ENCODE measurements at places on chromosomes 12 and 14.

- peak; percentile 95 for DNase-seq
Observed at GRCh38 chr12:6778574-6779550, 6.5 kb downstream of the LAG3 start.

GRCh38 chr12:82057770-82058169, 298.6 kb upstream of the PPFIA2 start:
- DNase-seq: no peak

- no peak for DNase-seq
Observed at GRCh38 chr14:43937001-43937400, 570.1 kb downstream of the FSCB start.

DNA sequence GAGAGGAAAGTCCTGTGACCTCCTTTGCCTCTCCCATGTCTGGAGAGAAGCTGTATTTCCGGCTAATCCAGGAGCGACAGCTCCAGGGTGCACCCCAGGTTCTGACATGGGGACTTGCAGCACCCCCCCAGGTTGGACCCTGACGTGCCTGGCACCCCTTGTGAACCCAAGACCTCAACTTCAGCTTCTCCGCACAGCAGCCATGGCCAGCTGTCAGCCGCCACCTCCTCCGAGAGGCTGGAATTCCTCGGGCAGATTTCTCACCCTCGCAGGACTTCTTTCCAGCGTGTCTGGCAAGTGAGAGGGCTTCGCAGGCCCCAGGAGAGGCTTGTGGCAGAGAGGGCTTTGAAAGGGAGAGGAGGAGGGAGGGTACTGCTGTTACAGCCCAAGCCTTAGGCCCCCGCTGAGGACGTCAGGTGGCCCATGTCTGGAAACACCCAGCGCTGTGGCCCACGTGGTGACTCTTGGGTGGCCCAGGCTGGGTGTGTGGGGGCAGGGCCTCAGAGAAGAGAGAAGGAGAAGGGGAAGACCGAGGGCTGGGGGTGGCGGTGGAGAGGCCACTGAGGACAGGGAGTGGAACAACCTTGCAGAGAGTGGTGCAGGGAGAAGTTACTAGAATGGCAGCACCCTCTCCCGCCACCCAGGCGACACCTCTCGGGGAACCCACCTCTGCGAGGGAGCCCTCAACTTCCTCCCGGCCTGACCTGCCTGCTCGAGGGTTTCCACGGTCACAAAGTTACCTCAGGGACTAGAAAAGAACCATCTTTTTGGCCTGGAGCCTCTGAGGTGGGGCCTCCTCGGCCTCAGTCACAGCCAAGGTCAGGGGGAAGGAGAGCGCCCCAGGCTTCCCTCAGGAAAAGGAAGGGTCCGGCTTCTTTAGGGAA, 11.7 kb upstream of the RPS6KL1 start:
- no peak for DNase-seq

- no peak for DNase-seq
Observed at GRCh38 chr12:49040364-49040855, 20.2 kb downstream of the KMT2D start.

GRCh38 chr12:52526511-52526951, 6.3 kb upstream of the KRT5 start:
- DNase-seq: no peak

- DNase-seq: no peak
Observed at GRCh38 chr12:54926246-54926645, 58.3 kb downstream of the TESPA1 start.

- DNase-seq: no peak
Observed at GRCh38 chr12:40614923-40615322, 77.3 kb upstream of the CNTN1 start.

DNA sequence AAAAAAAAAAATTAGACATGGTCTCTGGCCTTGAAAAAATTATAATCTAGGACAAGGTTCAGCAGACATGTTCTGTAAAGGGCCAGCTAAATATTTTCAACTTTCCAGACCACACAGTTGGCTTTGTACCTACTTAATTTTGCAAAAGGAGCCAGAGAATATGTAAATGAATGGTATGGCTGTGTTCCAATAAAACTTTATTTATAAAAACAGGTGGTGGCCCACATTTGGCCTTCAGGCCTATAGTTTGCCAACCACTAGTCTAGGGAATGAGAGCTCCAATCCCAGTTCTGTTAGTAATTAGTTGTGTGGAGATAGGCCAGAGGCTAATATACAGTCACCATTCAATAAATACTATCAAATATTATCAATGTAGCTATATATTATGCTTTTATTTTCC, 29.3 kb upstream of the PWP1 start:
- no peak for DNase-seq

DNA sequence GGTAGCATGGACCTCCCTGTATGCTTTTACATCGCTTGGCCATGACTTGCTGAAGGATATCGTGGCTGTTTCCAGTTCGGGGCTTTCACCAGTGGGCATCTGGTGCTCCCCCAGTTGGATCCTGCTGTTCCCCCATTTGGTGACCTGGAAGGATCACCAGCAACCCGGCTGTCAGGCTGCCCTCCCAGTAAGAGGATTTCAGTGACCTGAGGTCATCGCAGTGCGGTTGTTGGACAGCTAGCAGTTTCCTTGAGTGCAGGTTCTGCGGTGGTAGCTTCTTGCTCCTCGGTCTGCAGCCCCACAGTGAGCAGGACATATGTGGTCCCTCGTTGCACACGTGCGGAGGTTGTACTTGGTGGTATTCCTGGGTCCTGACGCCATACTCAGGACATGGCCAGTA, 58.7 kb downstream of the TMEM132C start:
- DNase-seq: no peak

DNA sequence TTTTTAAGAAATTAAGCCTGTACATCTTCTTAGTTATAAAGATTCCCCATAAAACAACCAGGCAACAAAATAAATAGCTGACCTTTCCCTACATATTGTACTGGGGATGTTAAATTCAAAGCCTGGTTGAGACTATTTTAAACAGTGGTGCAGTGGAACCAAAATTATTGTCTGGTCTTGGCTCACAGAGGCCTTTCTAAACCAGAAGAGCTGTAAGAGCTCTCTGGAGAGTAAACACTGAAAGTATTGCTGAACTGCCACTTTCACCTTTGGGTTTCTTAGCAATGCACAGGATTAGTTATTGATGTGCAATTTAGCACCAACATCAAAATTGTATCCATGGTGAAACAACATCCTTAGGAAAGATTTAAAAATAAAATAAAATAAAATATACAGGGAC, 20.6 kb downstream of the RACGAP1 start:
- DNase-seq: no peak

DNA sequence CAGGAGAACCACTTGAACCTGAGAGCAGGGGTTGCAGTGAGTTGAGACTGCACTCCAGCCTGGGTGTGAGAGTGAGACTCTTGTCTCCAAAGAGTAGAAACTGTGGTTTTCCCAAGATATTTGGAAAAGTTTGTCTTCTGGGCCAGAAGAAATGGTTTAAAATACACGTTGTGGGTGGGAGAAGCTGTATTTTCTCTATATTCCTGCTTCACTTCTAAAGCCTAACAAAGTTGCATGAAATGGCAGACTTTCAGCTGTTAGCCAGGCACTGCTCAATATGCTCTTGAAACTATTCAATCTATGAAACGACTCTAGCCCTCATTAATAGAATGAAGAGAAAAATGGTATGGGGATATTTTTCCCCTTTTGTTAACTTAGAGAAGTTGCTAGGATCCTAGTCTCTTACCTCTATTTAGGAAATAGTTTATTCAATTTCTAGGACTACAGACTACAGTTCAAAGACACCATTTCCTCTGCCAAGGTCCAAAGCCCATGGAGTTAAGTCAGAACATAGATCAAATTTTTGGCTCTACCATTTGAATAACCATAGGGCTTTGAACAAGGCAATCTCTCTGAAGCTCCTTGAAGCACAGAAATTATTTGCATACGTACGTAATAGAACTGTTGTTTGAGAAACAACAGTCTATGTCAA, 49.3 kb upstream of the OR5AU1 start:
- no peak for DNase-seq

GRCh38 chr14:89351516-89352404, 65.3 kb downstream of the FOXN3 start:
- DNase-seq: no peak

DNA sequence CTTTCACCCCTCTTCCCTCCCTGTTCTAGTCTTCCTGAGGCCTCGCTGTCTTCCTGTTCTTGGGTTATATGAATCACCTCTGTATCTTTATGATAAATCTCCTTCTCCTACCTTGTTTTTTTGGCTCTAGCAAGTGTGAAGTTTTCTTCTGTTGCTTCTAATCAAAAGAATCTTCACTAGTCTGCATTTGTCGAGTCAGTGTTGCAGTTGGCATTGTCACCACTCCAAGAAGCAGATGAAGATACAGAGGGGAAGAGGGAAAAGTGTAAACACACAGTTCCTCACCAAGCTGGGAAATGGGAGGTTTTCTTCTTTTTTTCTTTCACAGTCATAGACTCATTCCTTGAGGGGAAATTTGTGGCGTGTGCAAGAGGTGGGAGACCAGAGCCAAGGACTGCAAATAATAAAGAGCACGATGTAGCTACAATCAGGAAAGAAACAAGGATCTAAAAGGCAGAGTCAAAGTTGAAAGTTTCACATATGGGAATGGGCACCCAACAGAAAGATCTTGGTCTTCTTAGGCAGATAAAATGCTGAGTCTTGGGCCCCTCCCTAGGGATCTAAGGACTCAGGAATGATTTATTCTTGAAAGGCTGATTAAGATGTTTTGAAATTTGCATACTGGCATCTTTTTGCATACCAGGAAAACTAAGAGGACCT, 22.2 kb upstream of the PRICKLE1 start:
- DNase-seq: no peak

DNA sequence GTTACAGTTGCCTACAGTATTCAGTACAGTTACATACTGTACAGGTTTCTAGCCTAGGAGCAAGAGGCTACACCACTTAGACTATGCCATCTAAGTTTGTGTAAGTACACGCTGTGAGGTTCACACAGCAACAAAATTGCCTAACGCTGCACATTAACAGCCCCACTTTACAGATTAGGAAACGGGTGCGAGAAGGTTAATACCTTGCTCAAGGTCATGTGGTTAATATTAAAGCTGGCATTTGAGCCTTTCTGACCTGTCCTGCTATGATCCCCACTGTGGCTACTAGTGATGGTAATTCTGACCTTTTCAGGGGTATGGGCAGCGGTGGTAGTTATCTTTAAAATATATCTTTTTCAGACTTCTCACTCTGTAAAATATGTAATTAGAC, 20.9 kb downstream of the ACVR1B start:
- DNase-seq: no peak

DNA sequence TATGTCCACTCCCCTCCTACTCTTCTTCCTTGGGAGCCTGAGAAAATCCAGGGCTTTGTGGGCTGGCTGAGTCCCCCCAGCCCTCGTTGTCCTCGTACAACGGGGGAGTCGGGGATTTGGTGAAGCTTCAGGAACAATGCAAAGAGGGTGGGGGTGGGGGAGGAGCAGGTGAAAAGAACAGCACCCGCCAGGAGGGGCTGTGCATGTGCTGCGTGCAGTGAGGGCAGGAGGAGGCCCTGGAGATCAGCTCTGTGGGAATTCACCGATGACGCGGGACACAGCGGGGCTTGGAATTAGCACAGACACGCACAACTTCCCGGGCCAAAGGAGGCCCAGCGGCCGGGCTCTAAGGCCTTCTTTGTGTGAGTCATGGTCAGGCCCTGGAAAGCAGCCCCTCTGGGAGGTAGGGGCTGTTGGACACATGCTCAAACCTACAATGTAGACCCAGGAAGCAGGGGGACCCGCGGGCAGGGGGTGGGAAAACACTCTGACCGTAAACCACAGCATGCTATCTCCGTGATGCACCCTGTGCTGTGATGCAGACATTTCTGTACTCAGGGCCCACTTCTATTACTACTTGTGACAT, 32.8 kb downstream of the RBM19 start:
- DNase-seq: no peak

DNA sequence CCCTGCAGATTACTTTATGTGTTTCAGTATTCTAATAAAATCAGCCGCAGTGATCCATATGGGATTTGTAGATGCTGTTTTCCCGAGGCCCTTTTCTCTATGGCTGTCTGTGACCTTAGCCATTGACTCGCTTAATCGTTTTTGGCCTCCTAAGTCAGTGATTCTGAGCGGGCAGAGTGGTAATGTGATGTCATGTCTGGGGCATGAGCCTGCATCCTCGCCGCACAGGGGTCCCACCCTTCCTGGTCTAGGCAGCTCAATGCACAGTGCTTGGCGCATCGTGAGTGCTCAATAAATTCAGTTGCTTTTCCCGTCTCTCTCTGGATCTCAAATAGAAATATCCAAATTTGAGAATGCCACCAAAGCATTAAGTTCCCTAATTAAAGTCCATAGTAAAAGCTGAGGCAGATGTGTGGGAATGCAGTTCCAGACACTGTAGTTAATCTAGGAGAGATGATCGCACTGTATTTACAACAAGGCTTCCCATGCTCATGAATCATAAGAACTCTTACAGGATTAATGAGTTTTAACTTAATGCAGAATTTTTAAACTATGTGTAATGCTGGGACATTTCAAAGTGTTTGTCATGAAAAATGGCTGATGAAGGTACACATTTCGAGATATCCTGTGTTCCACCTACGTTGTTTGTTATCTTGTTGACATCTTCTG, 29.3 kb downstream of the HMGA2 start:
- DNase-seq: no peak

DNA sequence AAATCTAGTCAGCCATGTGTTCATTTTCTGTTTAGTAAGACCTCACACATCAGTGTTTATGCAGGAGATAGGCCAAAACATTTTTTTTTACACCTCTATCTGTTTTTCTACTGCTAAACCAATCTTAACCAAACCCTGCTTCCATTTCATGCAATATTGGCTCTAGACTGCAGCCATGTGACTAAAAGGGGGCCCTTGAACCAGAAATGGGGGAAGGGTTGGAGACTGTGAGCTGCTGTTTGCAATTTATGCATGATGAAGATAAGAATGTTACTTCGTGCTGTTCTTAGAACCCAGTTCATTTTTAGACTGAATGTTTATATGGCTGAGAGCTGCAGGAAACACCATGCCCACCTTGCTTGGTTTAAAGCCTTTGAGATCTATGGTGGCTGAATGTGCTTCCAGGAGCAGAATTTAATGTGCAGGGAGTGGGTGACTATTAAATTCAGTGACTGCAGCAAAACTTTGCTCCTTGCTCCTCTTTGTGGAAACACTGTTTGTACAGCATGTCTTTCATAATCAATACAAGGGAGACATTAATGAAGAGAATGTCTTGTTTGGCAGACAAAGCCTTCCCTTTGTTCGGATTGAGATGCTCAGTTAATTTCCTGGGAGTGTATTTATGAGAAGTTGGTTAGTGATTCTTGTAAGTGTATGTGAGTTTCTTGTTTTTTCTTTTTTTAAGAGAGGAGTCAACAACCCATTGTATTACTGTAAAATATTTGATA, 53.6 kb downstream of the CHST11 start:
- no peak for DNase-seq

All from NCI-H446 (cell line).